GM10248 (cell line): ENCODE measurements at places on chromosomes 5 and 9.

GRCh38 chr5:16806711-16807546 lies 129.2 kb downstream of the MYO10 start:
- no peak for DNase-seq

GRCh38 chr5:91486638-91487037 lies 103.5 kb upstream of the ARRDC3 start:
- no peak for DNase-seq

- DNase-seq: no peak
These were observed 362.8 kb downstream of the ISL1 start for GRCh38 chr5:51746023-51746422.

DNA sequence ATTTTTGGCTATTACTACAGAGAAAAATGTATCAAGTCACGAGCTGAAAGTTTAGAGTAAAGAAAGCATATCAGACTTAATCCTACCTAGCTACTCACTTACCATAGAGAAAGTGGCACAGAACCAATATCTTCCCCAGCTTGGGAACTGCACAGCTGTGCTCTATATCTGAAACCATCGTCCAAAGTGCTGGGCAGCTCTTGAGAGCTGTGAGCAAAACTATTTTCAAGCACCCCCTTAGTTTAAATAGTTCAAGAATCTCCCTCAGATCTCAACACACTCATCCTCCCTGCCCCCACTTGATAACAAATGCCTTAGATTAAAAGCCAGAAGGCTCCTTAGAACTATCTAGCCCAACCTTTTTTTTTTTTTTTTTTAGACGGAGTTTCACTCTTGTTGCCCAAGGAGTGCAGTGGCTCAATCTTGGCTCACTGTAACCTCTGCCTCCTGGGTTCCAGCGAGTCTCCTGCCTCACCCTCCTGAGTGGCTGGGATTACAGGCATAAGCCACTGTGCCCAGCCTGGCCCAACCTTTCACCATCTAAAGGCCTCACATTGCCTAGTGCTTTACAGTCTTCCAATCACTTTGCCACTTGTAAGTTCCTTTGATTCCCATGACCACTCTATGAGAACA lies 94.2 kb upstream of the APC start:
- no peak for DNase-seq

- DNase-seq: no peak
These were observed 5.4 kb upstream of the SLC25A51 start for GRCh38 chr9:37909326-37909725.

DNA sequence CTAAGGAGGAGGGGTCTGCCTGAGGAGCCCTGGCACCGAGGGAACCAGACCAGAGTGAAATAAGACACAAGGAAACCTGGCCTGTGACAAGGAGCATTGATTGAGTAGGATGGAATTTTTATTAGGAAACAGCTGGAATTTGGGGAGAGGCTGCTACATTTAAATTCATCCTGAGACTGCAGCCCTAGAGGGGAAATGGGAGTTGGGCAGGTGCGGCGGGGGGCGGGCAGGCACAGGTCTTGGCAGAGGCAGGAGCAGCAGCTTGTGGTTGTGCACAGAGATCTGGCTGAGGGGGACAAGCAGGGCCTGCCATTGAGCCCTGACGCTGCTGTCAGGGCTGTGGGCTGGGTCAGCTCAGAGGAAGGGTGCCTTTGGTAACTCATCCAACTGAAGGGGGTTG lies 71.6 kb downstream of the PCDH1 start:
- no peak for DNase-seq

DNA sequence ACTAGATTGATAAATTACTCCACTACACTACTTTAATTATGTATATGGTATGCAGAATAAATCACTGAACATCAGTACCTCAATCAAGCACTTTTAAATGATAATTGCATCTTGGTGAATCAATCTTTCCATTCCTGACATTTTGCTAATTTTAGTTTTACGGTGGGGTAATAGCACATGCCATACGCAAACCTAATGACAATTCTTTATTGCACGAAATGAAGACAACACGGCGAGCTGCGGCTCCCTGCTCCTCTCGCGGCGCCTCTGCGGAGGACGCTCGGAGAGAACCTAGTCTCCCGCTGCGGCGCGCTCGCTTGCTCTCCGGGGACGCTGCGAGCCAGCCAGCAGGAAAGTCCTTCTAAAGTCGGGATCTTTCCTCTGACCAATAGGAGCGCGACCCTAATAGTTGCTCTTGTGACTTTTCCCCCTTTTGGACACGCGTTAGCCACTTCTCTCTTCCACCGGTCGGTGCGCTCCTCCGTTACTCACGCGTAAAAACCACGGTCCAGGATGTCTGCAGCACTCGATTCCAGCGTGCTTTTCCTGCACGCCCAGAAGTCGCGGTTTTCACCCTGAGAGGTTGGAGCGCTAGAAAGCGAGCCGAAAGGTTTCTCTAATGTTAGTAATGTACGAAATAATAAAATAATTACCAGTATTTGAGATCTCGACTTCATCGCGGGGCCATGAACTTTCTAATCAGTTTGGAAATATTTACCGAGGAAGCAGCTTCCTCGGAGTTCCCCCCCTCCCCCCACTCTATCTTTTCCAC lies 1.0 kb upstream of the MEF2C start:
- no peak for DNase-seq
